Ascending aorta (tissue), 2 donors: ENCODE measurements at places on chromosomes 11 and 22.
A peak's percentile ranks its signal among the peaks of the same experiment; 100 is the strongest.

DNA sequence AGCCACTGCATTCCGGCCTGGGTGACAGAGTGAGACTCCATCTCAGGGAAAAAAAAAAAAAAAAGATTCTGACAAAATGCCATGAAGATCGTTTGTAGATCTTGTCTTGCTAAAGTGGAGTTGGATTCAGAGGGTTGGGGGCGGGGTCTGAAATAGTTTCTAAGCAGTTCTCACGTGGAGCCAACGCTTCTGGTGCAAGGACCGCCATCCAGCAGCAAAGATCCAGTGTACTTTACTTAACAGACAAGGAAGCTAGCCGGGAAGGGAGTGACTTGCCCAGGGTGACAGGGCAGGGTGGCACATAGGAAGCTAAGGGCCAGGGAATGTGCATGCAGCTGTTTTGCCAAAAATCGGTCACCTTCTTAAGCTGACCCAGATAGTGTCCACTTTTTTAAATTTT lies 27.4 kb downstream of the APOL1 start:
- no peak for DNase-seq

GRCh38 chr11:133816146-133816870 lies 29.0 kb downstream of the SPATA19 start:
- DNase-seq, result no peak

DNA sequence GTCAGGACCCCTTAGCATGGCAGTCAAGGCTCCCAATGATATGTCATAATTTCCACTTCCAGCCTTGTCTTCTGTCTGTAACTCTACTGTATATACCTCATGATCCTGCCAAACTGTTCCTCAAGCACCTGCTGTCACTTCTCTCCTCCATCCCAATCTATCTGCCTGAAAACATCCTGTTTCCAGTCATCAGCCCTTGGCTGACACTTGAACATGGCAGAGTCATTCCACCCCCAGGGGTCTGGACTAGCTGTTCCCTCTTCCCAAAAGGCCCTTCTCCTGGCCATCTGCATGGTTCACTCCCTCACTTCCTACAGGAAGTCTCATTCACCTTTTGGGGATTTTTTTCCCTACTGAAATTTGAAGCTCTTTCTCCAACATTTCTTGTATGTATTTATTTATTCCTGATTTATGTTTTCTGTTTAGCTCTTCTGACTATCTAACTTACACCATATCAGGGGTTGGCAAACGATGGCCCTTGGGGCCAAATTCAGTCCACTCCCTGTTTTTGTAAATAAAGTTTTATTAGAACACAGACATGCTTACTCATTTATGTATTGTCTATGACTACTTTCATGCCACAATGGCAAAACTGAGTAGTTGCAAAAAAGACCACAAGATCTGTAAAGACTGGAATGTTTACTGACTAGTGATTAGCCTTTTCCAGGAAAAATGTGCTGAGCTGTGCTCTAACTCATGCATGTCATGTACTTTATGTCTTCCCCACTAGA lies 278.4 kb downstream of the KIRREL3 start:
- DNase-seq, result no peak

DNA sequence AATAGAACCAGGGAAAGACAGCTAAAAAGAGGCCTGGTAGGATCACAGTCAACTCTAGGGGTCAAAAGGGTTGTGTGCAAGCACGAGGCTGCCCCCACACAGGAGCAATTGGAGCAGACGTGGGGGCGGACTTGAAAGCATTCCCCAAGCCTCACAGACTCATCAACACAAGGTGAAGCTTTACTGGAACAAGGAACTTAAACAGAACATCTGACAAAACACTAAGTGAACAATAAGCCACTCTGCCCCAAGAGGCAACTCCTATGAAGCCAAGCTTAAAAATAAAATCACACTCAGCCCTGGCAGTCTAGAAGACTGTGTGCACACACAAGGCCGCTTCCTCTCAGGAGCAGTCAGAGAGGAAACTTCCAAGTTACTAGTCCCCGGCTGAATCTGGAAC lies 32.2 kb upstream of the TEAD1 start:
- DNase-seq, result no peak

DNA sequence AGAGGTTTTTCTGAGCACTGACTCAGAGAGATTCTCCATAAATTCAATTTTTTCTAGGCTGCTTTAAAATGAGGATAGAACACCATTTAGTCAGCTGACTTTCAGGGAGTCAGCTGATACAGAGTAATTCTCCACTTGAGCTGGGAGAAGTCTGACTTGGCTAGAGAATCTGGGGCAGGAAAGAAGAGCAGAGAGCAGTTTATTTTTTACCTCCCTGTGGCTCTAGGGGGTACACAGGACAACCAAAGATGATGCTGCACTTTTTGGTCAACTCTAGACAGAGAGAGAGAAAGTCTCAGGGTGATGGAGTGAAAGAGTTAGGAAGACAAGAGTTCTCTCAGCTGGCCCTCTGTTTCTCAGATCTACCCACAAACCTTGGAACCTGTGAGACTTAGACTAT lies 67.3 kb upstream of the EED start:
- DNase-seq, result no peak

DNA sequence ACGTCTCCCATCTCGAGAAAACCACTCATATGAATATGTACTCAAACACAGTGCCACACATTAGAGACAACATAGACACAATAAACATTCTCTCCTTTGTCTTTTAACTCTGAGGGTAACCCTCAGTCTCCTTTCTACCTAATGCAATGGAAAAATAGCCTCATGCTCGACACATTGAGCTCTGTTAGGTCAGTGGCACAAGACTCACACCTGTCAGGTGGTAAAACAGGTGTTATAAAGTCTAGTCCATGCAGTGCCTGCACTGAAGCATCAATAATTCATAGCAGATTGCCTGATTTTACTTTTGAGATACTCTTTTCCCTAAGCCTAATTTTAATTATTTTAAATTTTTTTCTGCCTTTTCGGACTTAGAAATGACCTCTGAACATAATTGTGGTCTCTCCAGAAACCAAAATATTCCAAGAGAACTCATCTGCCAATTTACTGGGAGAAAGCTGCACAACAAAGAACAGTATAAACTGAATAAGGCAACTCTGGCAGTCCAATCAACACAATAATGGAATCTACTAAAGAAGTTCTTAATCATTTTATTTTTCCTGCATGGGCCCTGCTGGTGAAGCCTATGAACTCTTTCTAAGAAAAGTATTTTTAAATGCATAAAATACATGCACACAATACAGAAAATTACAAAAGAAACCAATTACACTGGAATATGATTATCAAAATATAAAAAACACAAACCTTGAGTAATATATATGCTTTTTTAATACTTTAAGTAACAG lies 9.9 kb downstream of the RDX start:
- no peak for DNase-seq

GRCh38 chr11:117547195-117547850 lies 219.7 kb downstream of the CEP164 start:
- DNase-seq, result no peak

DNA sequence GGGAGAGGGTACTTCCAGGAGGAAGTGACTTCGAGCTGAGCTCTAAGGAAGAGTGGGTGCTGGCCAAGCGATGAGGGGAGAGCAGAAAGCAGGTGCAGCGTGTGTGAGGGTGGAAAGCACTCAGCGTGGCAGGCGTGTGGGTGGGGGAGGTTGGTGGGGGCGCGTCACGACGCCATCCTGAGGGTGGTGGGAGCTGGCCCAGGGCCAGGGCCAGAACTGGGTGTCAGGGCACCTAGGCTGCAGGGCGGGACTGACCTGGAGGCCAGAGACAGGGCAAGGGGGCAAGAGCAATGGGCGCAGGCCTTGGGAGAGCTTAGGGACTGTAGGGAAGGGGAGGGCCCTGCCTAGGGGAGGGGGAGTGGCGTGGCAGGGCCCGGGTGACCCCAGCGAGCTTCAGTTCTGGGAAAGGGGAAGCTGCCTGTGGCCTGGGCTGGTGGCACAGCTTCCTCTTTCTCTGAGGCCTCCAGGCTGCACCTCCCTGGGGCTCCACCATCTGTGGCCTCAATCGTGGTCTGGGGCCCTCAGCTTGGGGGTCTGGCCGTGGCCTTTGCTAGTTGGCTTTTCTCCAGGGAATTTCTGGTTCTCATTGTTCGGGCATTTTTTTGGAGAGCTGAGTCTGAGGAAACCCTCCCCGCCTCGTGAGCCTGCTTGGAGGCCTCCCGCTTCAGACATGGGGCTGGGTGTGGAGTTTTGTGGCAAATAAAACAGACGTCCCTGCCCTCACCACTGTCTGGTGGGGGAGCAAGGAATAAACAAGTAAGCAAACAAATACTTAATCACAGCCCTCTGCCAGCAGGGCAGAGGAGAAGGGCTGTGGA lies 8.9 kb downstream of the RELT start:
- DNase-seq, result peak; percentile 76

DNA sequence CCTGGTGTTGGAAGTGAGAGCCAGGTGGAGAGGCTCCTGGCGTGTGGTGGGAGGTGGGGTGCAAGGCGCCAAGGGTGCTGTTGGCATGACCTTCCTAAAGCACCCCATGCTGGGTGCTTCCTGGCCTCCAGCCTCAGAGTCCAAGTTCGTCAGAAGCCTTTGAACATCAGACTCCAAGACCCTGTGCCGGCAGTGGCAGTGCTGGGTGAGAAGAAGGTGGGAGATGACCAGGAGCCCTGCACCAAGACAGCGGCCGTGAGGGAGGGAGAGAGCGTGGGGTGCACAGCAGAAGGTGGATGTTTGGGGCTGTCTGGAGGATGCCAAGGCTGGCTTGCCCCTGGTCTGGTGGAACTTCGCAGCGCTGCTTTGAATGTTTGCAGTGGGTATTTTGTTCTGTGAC lies 29.7 kb upstream of the PARVB start:
- DNase-seq, result no peak
